ENCODE measurements at places on chromosomes 3 and 15.

DNA sequence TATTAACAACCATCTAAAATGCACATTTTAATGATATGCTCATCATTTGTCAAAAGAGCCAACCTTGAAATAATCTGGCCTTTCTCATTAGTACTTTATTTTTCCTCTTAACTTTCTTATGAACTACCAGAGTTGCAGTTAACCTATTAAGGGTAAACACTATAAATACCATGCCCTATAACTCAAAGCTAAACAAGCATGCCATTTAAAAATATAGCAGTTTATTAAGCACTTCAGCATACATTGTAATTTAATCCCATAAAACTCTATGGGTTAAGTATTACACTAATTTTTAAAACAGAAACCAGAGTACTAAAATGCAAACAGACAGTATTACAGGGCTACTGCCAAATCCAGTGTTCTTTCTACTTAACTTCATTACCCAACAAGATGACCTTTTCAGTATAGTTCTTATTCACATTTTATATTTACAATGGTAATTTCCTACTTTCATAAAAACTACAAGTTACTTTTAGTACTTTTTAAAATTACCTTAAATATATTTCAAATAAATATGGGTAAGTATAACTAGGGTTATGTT is 11.8 kb downstream of the NPTN start:
- DNase-seq = no peak

DNA sequence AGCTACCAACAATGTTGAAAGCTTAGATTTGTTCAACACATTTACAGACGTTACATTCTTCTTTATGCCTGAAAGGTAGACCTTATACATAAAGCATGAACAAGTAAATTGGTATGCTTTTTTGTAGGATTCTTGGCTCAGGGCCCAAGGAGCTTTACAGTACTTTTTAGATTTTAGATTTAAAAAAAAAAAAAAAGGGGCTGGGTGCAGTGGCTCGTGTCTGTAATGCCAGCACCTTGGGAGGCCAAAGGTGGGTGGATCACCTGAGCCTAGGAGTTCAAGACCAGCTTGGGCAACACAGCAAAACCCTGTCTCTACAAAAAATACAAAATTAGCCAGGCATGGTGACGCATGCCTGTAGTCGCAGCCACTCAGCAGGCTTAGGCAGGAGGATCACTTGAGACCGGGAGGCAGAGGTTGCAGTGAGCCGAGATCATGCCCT is 39.7 kb downstream of the MEF2A start:
- DNase-seq = no peak

DNA sequence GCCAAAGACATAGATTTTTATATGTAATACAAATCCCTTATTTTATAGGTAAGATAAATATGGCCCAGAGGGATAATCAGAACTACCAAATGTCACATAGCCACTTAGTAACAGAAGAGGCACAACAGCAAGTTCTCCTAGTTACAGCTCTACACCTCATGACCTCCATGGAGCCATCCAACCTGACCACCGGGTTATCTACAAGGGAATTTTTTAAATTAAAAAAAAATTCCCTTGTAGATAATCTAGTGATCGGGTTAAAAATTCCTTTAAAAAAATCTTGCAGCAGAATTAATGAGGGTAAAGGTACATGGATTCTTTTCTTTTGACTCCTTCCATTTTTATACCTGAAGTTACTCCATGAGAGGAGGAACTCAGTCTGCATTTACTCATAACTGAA is 365.2 kb upstream of the WNT5A start:
- no peak for DNase-seq

GRCh38 chr3:109175411-109175810 is 38.9 kb downstream of the C3orf85 start:
- no peak for DNase-seq

GRCh38 chr3:41103200-41103599 is 96.1 kb upstream of the CTNNB1 start:
- DNase-seq = no peak

GRCh38 chr15:75360391-75360790 is 8.0 kb downstream of the MAN2C1 start:
- no peak for DNase-seq

GRCh38 chr3:165347526-165347925 is 151.3 kb upstream of the SLITRK3 start:
- DNase-seq = no peak

GRCh38 chr15:99671926-99672635 is 61.2 kb downstream of the LYSMD4 start:
- no peak for DNase-seq
